ENCODE measurements at places on chromosomes 7 and 10.

- DNase-seq = no peak
Observed at GRCh38 chr10:102904346-102904745, 13.7 kb upstream of the CNNM2 start.

DNA sequence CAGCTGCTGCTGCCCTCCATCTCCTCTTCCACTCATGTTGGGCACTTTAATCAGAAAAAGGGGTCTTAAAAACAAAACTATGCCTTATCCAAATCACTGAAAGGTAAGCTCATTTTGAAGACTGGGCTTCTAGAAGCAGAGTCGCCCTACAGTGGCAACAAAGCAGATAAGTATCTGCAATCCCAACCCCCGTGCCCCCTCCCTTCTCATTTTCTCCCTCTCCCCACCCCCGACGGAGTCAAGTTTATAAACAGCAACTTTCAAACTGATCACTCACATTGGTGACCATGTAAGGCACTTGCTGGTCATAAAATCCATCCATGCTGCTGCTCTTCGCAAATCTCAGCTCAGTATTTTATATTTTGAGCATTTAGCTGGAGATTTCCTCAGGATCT is 738 bp downstream of the ETV1 start:
- DNase-seq = no peak

DNA sequence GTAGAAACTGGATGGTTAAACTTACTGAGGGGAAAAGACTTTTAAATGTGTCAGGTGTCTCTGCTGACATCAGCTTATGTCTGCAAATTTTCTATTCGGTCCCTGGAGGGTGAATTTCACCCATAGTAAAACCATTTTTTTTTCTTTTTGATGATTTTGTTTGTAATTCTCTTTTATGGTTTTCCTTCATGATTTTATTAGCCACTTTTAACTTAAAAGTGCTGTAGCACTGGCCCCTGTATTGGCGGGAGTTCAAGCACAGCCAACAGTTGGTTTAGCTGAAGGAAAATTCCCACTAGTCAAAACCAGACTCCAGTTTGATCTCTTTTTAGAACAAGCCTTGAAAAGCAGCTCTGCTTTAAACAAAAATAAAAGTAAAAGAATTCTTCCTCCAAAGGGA is 5.0 kb upstream of the ITGA8 start:
- no peak for DNase-seq

GRCh38 chr7:30842542-30843451 is 68.9 kb upstream of the AQP1 start:
- DNase-seq = peak; percentile 14

DNA sequence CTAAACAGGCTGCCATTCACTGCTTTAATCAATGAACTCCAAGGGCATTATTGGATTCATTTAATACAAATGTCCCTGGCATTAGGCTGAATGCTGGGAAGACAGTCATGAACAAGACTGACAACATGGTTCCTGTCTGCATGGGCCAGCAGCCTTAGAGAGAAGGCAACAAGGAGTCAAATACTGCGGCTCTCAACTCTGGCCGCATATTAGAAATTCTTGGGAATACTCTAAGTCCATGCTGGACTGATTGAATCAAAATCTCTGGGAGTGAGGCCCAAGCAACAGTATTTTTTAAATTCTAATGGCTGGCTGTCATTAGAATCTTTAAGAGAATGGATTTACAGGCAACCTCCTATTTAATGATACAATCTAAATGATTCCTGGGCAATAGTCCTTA is 34.1 kb downstream of the FGFBP3 start:
- DNase-seq = no peak

GRCh38 chr10:47166405-47166777 is 133.6 kb upstream of the GDF10 start:
- no peak for DNase-seq

DNA sequence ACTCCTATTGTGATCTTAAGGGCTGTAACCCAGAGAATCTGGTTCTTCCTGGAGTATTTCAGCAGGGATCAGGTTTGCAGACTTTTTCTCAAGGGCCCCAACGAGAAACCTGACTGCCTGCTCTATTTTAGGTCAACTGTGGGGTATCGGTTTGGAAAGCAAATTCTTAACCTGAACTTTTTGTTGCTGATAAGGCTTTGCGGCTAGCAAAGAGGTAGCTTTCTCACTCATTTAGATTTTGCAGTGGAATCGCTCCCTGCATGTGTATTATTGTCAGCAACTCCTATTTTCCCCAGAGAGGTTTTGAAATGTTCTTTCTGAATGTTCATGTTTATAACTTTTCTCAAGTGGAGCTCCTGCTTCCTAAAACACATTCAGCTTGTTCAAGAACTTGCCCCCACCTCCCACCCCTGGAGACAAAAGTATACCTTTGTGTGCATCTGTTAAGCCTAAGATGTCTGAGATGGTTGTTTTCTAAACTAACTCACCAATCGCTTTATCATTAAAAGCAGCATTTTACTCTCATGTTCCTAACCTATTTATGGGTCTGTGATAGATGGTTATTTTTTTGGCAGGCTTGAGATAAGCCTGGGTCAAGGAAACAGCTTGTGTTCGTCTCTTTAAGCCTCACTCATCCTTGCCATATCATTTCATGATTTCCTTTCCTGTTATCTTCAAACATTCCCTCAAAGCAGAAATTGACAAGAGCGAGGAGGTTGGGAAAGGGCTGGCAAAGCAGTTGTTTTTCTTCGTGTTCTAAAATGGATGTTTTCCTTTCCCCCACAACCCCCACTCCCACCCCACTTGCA is 129.8 kb downstream of the BAMBI start:
- no peak for DNase-seq

DNA sequence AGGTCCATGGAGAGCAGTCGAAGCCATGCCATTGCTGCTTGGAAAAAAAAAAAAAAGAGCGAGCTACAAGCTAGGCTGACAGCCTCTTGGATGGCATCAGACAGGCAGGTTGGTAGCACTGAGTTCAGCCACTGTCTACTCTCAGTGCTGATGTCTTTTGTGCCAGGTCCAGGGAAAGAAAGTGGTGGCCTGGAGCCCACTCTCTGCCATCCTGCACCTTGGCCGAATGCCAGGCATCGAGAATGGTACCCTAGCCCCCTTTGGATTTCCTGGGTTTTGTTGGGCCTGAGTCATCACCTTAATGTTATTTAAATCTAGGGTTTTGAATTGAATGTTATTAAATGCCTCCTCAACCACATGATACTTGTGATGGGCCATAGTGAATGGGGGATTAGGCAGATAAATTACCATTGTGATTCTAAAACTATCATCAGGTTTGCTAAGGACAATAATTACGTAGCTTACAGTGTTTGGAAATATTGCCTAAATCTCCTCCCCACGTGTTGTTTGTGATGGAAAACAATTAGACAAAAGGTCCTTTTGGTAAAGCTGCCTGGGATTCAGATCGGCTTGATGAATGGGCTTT is 195.7 kb upstream of the GPR26 start:
- no peak for DNase-seq

- DNase-seq = no peak
Observed at GRCh38 chr10:92965314-92965713, 95.3 kb upstream of the CYP26C1 start.

DNA sequence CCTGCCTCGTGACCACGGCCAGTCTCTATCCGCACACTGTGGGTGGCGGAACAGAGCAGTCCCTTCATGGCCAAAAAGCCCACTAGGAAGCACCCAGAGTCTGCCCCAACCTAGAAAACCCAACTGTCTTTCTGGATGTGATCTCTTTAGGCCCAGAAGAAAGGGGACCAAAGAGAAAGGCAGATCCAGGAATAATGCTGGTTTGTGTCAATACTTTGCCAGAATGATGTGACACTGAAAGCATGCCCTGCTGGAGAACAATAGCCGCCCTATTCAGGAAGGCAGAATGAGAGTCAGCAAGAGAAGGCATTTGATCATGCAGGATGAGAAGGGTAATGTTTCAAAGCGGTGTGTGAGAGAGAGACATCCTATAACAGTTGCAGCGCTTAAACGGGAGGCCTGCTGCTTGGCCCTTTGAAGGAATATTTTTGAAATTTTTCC is 274.7 kb downstream of the USP6NL start:
- DNase-seq = no peak

- DNase-seq = no peak
Observed at GRCh38 chr10:78886129-78886528, 182.6 kb upstream of the ZMIZ1 start.

GRCh38 chr7:102874166-102874829 is 38.5 kb upstream of the LRRC17 start:
- DNase-seq = no peak

- DNase-seq = no peak
Observed at GRCh38 chr7:93877742-93878141, 12.8 kb downstream of the TFPI2 start.

- no peak for DNase-seq
Observed at GRCh38 chr10:104617831-104618230, 23.3 kb upstream of the SORCS3 start.

GRCh38 chr7:10940704-10941355 is 32.8 kb upstream of the PHF14 start:
- DNase-seq = peak; percentile 65

DNA sequence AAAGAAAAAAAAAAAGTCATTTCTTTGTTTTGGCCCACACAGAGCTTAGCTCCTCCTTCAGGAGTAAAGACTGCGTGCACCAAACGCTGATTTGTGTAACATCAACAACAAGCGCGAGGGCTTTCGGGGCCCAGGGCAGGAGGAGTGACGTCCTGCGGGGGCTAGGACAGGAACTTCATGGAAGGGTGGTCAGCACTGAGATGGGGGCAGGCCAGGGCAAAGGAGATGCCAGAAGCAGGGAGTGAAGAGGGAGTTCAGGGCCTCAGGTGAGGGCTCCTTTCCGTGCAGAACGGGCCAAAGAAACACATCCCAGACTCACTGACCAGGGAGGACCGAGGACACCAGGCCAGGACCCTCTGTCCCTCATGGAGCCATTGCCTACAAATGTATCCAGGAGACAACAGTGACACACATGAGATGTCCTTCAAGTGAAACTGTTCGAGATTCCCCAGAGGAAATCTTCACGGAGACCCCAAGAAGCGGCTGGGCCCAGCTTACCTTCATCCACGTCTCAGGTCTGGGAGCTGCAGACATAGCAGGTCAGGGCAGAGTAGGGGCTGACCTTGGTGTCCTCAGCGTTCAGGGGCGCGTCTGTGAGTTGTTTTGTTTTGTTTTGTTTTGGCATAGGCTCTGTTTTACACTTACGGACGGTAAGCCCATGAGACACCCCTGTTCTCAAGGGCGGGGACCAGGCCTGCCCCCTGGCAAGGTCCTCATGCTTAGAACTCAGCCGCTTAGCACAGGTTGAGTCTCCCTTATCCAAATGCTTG is 30.4 kb upstream of the SHH start:
- DNase-seq = peak; percentile 24

DNA sequence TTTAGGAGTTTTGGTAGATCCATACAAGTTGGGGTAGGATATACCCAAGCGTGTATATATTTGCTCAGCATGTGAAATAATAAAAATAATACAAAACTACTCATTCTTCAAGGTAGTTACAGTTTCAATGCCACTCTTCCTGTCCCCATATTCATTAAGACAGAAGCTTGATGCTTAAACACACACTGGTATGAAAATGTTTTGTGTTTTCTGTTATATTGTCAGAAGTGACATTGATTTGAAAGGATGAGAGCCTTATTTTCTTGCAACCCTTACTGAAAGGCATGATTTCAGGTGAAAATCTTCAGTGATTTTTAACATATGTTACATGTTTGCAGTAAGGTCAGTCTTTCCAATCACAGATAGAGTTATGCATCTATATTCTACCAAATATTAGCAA is 233.6 kb downstream of the TRIL start:
- no peak for DNase-seq

- no peak for DNase-seq
Observed at GRCh38 chr7:13910805-13911551, 78.5 kb downstream of the ETV1 start.

DNA sequence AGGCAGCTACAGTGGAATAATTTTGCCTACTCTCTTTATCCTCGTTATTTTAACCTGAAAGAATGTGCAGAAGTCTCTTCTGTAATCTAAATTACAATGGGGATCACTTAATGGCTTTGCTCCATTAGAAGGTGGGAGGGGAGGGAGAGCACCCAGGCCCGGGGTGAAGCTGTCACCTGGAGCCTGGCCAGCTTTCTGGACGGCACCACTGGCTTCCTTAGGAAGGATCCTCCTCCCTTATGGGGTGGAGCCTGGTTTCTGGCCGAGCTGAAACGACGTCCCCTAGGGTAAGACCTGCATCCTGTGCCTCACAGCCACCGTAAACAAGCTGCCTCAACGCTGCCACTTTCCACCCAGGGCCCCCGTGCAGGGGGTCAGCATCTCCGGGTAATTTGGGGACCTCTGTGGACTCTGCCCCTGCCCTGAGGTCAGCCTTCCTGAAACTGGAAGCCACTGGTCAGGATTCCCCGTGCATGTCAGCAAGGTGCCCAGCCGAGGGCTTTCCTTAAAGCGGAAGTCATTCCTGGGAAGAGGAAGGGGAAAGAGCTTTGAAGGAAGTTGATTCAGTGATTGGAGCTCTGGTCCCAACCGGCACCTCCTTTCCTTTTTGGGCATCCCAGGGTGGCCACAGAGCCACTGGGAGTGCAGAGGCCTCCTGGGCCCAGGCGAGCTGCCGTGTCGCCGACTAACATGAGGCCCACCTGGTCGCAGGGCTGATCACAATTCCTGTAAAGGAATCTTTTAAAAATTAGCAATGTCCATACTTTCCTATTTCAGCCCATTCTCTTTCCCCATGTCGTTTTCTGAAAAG is 569.1 kb downstream of the DNAJB6 start:
- peak; percentile 43 for DNase-seq

DNA sequence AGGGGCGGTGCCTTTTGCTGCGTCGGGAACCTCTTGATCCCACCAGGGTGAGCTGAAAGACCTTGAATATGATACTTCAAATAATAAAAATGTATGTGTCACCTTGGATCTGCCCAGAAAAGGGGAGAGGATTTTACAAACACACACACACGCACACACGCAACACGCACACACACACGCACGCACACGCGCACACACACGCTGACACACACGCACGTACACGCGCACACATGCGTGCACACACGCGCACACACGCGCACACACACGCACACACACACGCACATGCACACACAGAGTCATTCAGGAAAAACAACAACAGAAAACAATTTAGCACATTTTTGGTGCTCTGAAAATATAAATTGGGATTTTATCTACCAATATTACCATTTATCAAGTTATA is 379.5 kb downstream of the PAXIP1 start:
- no peak for DNase-seq

DNA sequence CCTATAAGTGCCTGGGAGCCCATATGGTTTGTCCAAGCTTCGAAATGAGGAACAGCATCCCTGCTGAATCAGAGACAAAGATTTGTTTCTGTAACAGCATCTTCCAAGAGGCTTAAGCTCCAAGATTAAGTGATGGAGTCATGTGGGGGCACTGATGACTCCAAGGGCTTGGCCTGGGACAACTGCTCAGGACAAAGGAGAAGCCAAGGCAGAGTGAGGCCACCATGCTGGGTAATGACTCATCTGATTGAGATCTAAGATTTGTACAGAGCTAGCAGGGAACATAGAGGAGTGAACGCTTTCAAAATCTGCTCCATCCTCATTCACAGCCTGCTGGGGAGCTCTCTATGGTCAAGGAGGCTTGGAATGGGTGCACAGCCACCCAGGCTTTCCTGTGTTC is 49.3 kb downstream of the C10orf120 start:
- DNase-seq = peak; percentile 16
